ENCODE measurements at places on chromosomes 5 and 9. TPM values are rescaled to one million over a fixed set of nuclear protein-coding genes. Genes with fewer than 3 reads are reported as not detected.

The TNFSF8 gene
- polyA plus RNA-seq: not detected

The IFNE gene
- polyA plus RNA-seq: 1.3 TPM

The RMRP gene
- polyA plus RNA-seq: not detected

The PCDH1 gene
- 2.4 TPM for polyA plus RNA-seq

The SLC35A4 gene
- polyA plus RNA-seq: 45.2 TPM

The TLX3 gene
- polyA plus RNA-seq: not detected

The IL13 gene
- polyA plus RNA-seq: not detected

The PIP5KL1 gene
- polyA plus RNA-seq: 8.8 TPM

The UAP1L1 gene
- 4.3 TPM for polyA plus RNA-seq

The IL4 gene
- polyA plus RNA-seq: 0.34 TPM

The SAXO1 gene
- polyA plus RNA-seq: 0.65 TPM

The GHR gene
- 0.64 TPM for polyA plus RNA-seq

The SPATA9 gene
- 0.71 TPM for polyA plus RNA-seq

The SET gene
- polyA plus RNA-seq: 183 TPM

The PDLIM4 gene
- polyA plus RNA-seq: 156 TPM

The SPATA31A3 gene
- not detected for polyA plus RNA-seq

The PCDHA8 gene
- not detected for polyA plus RNA-seq

The KDM3B gene
- 12.6 TPM for polyA plus RNA-seq

The ZBTB5 gene
- polyA plus RNA-seq: 1.9 TPM

The UGT3A1 gene
- not detected for polyA plus RNA-seq

The GFI1B gene
- not detected for polyA plus RNA-seq

The PLAC8L1 gene
- polyA plus RNA-seq: 0.56 TPM

The NR6A1 gene
- polyA plus RNA-seq: 0.16 TPM

The PCDHB11 gene
- 1.1 TPM for polyA plus RNA-seq

The TLE4 gene
- 25.2 TPM for polyA plus RNA-seq

The SH3GLB2 gene
- 30.9 TPM for polyA plus RNA-seq

The GABRA1 gene
- polyA plus RNA-seq: not detected

The ELL2 gene
- 159 TPM for polyA plus RNA-seq

The SNCB gene
- not detected for polyA plus RNA-seq

The WNK2 gene
- not detected for polyA plus RNA-seq

The PCDHGA10 gene
- polyA plus RNA-seq: 4.6 TPM

The OBP2B gene
- not detected for polyA plus RNA-seq

The OR1Q1 gene
- polyA plus RNA-seq: not detected

The WDR70 gene
- 24.9 TPM for polyA plus RNA-seq

The SLC4A9 gene
- not detected for polyA plus RNA-seq
